ENCODE measurements at places on chromosomes 3 and 15. TPM values are rescaled to one million over a fixed set of nuclear protein-coding genes. Genes with fewer than 3 reads are reported as not detected.

- DNase-seq: no peak
Measured at GRCh38 chr3:96915445-96915844, 101.1 kb downstream of the EPHA6 start.

FETUB gene
- total RNA-seq: not detected

GRCh38 chr3:101676216-101676764 is 642 bp downstream of the ZBTB11 start:
- peak; percentile 97 for DNase-seq

DNA sequence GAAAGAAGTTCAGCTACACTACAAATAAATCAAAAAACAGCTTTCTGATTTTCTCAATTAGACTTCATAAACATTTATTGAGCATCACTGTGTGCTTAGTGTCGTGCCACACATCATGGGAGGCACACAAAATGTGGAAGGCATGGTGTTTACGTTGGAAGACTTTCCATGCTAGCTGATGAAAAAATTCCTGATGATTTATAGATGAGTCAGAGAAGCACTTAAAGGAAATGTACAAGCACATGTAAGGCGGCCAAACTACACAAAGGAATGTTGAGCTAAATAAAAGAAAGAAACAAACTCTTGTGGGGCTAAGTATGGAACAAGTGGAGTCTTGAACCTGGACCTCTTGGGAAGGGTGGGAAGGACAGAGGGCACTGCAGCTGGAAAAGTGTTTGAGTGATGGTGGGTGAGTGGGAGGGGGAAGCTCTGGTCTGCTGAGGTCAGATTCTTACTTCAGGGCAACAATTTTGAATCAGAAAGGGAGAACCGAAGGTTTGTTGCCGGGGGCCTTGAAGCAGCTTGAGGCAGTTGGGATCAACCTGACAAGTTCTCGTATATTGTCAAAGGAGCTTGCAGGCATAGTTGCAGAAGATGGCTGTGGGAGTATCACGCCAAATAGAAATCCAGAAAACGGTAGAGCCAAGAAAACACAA is 66.9 kb downstream of the FOXB1 start:
- DNase-seq: no peak

- no peak for DNase-seq
Measured at GRCh38 chr3:182891364-182891763, 89.0 kb downstream of the DCUN1D1 start.

AGTR1 gene
- not detected for total RNA-seq

ZKSCAN7 gene
- total RNA-seq: 2.4 TPM

- peak; percentile 74 for DNase-seq
Measured at GRCh38 chr15:67101911-67102598, 36.7 kb downstream of the SMAD3 start.

PPP2R3A gene
- 0.07 TPM for total RNA-seq

DNA sequence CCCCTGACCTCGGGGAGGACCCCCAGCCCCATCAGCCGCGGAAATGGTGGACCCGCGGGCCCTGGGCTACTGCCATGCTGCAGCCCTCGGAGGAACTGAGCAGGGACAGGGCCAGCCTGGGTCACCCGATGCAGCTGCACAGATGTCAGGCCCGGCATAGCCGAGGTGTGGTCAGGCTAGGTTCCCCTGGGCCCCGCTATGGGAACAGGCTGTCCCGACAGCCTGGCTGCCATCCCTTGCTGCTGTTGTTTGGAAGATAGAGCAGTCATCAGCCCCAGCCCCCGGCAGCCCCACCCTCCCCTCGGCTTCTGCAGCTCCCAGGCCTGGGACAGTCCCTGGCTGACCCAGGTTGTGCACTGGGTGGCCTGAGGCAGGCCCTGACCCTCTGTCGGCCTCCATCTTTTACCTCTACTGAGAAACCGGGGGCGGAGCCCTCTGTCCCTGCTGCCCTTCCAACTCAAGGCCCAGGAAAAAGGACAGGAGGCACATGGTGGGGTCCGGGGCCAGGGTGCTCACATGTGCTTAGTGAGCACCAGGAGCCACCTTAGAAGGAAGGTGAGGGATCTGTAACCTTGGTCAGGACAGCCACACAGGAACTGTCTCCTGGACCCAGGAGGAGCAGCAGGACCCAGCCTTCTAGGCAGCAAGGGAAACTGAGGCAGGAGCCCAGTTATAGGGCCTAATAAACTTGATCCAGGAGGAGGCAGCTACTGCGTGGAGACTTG is 31.5 kb upstream of the FBLN2 start:
- DNase-seq: no peak

DNA sequence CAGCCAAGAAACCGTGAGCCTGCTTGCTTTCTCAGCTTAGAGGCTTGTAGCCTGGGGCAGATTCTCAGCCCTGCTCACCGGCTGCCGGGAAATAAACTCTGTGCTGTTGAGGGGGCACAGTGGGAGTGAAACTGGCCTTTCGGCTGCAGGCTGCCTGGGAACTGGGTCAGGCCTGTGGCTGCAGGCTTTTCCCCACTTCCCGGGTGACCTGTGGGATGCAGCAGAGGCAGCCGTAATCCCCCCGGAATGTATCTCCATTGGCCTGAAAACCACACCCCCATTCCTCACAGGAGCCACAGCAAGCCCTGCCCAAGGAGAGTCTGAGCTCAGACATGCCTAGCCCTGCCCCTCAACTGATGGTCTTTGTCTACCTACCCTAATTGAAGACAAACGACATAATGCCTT is 110.9 kb downstream of the STXBP5L start:
- DNase-seq: no peak

- DNase-seq: no peak
Measured at GRCh38 chr3:137020315-137020714, 62.5 kb downstream of the IL20RB start.

DNA sequence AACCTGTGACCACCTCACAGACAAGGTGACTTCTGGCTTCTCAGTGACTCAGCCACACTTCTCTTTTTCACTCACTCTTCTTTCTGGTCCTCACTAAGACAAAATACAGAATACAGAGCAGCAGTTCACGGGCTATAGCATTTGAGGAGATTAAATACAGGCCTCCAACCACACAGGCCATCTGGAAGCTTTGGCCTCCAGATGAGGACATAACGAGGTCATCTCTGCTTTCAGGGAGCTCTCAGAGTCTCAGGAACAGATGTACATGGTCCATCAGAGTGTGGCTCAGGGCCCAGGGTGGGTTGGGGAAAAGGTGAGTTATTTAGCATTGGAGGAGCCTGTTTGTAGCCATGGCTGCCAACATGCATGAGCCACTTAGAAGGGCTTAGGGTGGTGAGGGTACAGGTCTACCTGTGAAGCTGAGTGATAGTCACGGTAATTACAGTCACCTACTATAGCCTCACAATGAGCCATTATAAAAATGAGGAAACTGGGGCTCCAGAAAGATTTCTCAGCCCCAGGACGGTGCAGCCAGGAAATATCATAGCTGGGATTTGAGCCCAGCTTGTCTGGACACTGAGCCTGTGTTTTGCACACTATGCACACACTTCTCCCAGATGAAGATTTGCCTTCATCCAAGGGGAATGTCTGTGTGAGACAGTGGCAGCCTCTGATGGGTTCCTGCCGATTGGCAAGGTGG is 159.8 kb upstream of the CTDSPL start:
- DNase-seq: no peak

GRCh38 chr3:55615039-55615693 is 128.1 kb upstream of the WNT5A start:
- DNase-seq: no peak

DNA sequence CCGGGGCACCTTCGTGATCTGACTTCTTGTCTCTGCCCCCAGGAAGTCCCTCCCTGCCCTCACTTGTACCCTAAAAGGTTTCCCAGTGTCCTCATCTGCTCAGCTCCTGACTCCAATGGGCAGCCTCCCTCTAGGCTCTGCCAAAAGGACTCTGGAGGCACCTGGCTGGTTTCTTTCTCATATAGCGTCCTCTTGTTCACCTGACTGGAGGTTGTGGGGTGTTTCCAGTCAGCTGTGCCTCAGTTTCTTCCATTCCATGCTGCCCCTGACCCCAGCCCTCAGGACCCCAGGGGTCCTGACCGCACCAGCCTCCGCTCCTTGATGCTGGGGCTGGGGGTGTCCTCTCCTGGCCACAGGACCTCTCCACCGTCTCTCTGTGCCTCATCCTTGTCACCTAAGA is 2.5 kb downstream of the PRR23E start:
- no peak for DNase-seq

LYSMD2 gene
- 21.7 TPM for total RNA-seq

RBPMS2 gene
- not detected for total RNA-seq

- DNase-seq: peak; percentile 86
Measured at GRCh38 chr3:52277071-52277964, 1.1 kb downstream of the WDR82 start.

DNA sequence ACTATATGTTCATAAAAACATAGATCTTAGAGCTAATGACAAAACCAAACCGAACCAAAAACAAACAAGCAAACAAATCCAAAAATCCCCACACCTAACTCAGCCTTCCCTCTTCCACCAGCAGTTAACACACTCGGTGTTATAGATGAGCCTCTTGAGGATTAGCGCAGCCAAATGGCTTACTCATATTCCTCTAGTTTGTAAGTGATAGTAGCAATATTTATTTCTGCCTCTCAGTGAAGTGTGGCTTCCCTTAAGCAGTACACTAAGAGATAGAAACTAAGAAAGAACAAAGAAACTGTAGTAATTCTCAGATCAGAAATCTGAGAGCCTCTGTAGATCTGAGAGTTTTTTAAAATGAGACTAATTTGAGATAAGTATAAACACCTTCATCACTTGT is 2.4 kb upstream of the NCEH1 start:
- no peak for DNase-seq

DNA sequence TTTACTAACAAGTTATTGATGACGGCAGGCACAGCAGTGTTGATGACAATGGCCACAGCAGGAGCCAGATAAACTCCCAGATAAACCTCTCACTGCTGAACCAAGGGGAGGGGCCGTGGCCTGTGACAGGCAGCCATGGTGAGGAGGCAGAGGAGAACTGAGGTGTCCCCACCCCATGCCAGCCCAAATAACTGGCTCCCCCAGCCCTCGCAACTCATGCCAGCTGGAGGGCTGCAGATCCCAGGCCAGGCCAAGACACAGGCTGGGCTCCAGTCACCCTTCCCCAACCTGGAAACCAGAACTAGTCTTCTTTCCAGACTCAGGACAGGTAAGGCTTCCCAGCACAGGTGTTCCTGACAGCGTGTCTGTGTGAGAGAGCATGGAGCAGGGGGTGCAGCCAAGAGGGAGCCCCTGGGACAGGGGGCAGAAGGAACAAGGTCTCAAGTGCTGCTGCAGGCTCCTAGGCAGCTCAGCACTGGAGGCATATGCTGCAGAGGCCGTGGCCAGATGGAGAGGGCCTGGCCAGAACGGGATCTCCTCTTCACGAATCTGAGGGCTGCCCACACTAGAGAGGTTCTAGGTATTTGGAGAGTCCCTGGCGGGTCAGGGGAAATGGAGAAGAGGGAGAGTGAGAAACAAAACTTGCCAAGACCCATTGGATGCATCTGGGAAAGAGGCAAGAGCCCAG is 15.9 kb downstream of the PLA2G4F start:
- DNase-seq: no peak

GRCh38 chr3:38125305-38126120 is 11.4 kb downstream of the ACAA1 start:
- peak; percentile 37 for DNase-seq

- no peak for DNase-seq
Measured at GRCh38 chr3:42204867-42205599, 61.0 kb downstream of the CCK start.

DNA sequence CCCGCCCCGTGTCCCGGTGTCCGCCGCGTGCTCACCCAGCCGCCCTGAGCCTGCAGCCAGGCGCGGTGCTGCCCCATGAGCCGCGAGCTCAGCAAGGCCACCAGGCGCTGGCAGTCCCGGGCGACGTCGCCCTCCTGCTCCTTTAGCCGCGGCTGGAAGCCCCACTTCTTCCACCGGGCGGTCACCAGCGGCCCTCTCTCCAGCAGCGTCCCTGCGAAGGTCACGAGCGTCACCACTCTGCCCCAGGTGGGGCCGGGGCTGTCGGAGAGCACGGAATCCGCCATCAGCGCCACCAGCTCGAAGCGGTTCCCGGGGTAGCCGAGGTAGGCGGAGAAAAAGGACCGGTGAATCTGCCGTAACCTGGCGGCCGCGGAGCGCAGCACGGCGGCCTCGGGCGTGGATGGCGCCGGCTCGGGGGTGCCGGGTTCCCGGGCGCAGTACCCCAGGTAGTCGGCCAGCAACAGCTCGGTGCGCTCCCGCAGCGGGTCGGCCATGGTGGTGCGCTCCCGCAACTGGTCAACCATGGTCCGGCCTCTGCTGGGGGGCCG is 298 bp downstream of the BCL2L10 start:
- DNase-seq: peak; percentile 54

GRCh38 chr15:57316451-57316850 is 59.9 kb upstream of the CGNL1 start:
- DNase-seq: no peak

GRCh38 chr3:46162975-46163555 is 45.0 kb downstream of the CCR1 start:
- no peak for DNase-seq

DNA sequence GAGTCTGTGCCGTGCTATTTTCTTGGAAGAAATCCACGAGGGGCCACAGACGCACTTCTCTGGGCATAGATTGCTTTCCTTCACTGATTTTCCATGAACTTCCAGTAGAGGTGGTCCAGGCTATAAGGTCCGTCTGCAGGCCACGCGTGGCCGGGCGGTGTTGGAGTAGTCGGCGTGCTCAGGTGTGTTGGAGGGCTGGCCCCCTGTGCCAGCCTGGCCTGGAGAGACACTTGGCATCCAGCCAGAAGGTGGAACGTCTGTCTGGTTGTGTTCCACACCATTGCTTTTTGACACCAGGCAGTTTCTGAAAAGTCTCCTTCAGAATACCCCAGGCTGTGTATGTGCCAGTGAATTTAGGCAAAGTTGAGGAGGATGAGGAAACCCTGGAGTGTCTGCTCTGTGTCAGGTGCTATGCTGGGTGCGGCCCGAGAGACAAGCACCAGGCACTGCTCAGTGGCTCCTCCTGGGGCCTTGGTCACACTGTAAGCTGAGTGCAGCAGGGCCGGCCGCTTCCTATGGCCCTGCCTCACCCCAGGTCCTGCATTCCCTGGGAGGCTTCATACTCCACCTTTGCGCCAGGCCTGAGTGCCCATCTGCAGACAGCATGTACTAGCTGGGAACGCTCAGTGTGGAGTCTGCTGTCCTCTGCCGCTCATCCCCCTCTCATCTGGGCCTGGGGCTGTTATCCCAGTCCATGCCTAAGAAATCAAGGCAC is 52.1 kb upstream of the TAMM41 start:
- no peak for DNase-seq

- no peak for DNase-seq
Measured at GRCh38 chr3:179606534-179607085, 2.0 kb downstream of the NDUFB5 start.

FBXO40 gene
- total RNA-seq: not detected

- no peak for DNase-seq
Measured at GRCh38 chr3:60703956-60704736, 547.1 kb downstream of the FHIT start.

GRCh38 chr3:61922118-61922517 is 360.7 kb downstream of the PTPRG start:
- DNase-seq: no peak

DNA sequence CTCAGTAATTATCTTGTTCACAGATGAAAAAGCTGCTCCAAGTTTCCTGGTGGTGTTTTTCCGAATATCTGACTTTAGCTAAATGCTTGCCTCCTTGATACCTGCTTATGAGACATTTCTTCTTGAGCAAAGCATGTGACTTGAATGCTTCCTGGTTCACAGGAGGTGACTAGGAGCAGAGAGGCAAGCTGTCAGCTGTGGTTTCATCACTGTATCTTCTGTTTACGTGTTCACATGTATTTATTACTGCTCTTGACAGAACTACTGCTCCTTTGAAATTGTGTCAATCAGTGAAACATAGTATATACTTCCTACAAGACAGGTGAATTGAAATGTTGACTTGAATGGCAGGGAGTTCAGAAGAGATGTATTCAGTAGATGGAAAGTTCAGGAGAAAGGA is 8.9 kb upstream of the SPPL2A start:
- DNase-seq: peak; percentile 46

- DNase-seq: no peak
Measured at GRCh38 chr15:33310481-33311311, at the start of gene RYR3. Gene RYR3 (plus strand): TSS chr15:33310967. CDS start chr15:33311046, 79 bp downstream.

Data from activated CD8-positive, alpha-beta memory T cell treated with anti-CD3 and anti-CD28 coated beads, Interleukin-2, amount 10 ng/mL, durations not matched to agents 7 days and 5 days (primary cell).